ENCODE measurements at places on chromosomes 3 and 15.

GRCh38 chr3:42569593-42570142, 12.1 kb downstream of the SEC22C start:
- DNase-seq = no peak

GRCh38 chr3:143208976-143209714, 89.6 kb downstream of the CHST2 start:
- DNase-seq = no peak

DNA sequence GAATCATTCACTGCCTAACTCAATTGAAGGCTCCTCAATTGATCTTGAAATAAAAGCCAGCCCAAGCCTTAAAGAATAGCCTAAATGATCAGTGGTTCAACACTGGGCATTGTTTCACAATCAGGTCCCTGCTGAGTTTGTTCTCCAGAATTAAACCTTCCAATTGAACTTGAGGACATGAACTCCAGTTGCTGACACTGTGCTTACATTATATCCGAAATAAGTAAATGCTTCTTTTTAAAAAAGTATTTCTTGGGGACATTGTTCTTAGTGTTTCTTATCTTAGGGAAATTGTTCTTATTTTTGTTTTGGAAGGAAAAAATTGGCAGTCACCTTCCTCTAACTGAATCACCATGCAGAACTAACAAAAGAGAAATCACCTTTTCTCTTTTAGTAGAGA, 450.2 kb downstream of the RBMS3 start:
- no peak for DNase-seq

GRCh38 chr15:72112116-72112515, 5.8 kb downstream of the MYO9A start:
- no peak for DNase-seq

DNA sequence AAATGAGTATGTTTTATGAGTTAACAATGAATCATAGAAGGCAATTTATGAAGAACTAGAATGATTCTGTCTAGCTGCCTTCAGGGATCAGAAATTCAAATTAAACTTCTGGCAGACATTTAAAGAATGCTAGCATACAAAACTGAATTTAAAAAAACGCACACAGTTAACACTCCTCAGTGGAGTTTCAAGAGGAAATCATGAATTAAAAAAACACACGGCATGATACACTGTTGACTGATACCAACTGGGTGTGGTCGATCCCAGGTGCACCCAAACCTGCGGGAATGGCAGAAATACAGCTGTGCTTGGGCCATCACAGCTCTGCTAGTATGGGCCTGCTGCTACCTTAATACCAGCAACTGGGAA, 526.0 kb downstream of the FOXP1 start:
- DNase-seq = peak; percentile 61

GRCh38 chr3:23490459-23490858, 287.3 kb downstream of the UBE2E2 start:
- no peak for DNase-seq

- DNase-seq = no peak
These were observed 9.6 kb upstream of the NTRK3 start for GRCh38 chr15:88266170-88266569.

DNA sequence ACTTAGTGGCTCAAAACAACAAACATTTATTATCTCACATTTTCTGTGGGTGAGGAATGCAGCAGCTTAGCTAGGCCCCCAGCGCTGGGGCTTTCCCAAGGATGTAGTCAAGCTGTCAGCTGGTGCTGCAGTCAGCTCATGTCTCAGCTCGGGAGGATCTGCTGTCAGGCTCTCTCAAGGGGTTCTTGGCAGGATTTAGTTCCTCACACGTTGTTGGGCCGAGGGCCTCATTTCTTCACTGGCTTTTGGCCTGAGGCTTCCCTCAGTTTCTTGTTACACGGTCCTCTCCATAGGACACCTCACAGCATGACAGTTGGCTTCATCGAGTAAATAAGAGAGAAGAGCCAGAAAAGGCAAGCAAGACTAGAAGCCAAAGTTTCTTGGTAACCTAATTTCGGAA, 13.7 kb upstream of the U2SURP start:
- DNase-seq = no peak

DNA sequence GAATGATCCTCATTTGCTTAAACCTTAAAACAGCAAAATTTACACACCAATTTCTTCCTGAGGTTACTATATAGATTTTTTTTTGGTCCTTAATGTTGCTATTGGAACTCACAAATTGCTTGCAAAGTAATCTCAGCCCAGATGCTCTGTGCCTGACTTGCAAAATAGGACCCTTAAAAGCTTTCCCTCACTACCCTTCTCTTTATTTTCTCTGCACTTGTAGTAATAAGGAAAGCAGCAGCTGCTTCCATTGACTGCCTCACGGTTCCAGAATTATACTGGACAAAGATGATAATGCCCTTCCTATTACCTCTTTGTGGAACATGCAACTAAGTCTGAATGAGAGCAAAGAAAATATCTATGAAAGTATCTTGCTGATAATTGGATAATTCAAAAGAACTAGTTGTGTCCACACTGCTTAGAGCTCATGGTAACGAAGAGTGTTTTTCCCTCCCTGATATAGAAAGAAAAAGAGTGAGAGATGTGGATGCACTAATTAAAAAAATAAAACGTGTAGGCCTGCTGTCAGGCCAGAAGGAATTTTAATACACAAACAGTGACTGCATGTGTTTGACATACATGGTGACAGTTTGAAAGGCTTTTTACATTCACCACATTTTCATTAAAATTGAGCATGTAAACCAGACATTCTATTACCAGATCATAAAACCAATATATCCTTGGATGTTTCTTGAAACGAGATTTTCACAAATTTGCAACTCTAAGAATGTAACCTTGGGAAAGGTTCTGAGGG, 783.1 kb downstream of the GBE1 start:
- no peak for DNase-seq

- peak; percentile 36 for DNase-seq
These were observed 1.7 kb downstream of the PKM start for GRCh38 chr15:72229076-72229946.

DNA sequence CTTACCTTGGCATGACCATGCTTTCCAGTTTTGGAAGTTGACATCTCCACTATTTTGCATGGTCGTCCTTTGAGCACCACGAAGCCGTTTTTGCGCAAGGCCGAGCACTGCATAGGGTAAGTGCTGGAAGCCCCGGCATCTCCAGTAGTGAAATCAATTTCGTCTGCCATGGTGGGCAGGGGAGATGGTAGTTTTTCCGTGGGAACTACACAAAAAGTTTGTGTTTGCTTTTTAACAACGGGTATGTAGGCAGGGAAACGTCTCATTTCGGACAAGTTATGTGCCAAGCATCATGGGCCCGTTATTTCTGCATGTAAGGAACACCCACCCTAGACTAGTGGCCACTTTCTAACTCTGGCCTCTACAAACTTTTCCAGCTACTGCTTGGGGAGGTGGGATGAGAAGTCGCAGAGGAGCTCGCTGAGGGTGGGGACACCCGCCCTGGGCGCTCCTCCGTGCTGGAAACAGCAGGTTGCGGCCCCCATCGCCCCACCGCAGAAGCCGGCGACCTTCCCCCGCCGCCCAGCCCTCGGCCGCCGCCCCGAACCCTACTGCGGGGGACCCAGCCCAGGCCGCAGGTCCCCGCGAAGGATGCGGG, 701 bp downstream of the EIF5A2 start:
- DNase-seq = no peak

- no peak for DNase-seq
These were observed 2.2 kb upstream of the SLC12A8 start for GRCh38 chr3:125214738-125215137.

GRCh38 chr15:101308604-101309435, 13.8 kb upstream of the SNRPA1 start:
- no peak for DNase-seq

DNA sequence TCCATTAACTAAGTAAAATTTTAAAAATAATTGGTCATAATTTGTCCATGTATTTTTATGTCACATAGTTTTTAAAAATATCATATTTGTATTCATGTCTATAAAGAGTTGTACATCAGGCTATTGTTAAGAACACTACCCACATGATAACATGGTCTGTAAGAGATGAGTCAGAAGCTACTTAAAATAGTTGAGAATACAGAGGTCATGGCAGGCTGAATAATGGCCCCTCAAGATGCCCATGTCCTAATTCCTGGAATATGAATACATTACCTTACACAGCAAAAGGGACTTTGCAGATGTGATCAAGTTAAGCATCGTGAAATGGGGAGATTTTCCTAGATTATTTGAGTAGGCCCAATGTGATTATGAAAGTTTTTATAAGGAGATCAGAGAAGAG, 782.9 kb upstream of the GOLIM4 start:
- no peak for DNase-seq

DNA sequence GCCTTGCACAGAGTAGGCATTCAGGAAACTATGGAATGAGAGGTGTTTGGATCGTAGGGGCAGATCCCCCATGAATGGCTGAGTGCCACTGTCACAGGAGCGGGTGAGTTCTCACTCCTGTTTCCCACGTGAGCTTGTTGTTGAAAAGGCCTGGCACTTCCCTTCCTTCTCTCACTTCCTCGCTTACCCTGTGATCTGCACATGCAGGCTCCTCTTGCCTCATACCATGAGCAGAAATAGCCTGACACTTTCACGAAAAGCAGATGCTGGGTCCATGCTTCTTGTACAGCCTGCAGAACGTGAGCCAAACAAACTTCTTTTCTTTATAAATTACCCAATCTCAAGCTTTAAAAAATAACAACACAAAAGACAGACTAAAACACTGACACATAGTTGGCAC, 55.4 kb downstream of the AGBL1 start:
- DNase-seq = no peak

GRCh38 chr3:53628536-53629401, 134.4 kb downstream of the CACNA1D start:
- no peak for DNase-seq

- no peak for DNase-seq
These were observed 181.6 kb upstream of the RBMS3 start for GRCh38 chr3:29099296-29099695.
